Left kidney (tissue), 8 donors: ENCODE measurements at places on chromosomes 7 and 10.

DNA sequence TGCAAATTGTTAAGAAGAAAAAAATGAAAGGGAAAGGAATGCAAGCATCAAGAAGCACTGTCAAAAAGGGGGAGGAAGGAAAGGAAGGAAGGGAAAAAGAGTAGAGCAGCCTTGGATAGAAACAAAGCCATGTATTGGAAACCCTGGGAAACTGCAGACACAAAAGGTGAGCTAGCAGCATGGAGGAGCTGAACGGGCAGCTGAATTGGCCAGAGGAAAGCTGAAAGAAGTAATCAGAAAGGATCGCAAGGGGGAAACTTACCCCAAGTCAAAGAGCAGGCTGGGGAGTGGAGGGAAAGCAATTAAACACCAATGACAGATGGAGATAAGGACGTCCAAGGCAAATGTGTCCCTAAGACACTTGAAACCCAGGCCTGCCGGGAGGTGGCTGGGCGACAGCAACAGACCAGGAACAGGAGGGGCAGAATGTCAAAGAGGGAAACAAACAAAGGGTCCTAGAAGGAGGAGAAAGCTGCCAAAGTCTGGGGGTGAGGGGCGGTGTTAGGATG is 93.8 kb upstream of the SVIL start:
- DNase-seq: no peak

DNA sequence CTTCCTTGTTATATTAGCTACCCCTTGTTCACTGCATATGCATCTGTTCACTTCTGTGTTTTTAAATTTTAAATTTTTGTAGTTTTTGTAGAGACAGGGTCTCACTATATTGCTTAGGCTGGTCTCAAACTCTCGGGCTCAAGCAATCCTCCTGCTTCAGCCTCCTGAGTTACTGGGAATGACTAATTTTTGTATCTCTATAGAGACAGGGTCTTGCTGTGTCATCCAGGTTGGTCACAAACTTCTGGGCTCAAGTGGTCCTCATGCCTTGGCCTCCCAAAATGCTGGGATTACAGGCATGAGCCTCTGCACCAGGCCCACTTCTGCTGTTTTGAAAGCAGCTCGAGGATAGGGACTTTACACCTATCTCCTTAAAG is 64.6 kb downstream of the PRTFDC1 start:
- DNase-seq: no peak

- no peak for DNase-seq
These were observed 181.2 kb downstream of the KCNMA1 start for GRCh38 chr10:77456414-77456813.

DNA sequence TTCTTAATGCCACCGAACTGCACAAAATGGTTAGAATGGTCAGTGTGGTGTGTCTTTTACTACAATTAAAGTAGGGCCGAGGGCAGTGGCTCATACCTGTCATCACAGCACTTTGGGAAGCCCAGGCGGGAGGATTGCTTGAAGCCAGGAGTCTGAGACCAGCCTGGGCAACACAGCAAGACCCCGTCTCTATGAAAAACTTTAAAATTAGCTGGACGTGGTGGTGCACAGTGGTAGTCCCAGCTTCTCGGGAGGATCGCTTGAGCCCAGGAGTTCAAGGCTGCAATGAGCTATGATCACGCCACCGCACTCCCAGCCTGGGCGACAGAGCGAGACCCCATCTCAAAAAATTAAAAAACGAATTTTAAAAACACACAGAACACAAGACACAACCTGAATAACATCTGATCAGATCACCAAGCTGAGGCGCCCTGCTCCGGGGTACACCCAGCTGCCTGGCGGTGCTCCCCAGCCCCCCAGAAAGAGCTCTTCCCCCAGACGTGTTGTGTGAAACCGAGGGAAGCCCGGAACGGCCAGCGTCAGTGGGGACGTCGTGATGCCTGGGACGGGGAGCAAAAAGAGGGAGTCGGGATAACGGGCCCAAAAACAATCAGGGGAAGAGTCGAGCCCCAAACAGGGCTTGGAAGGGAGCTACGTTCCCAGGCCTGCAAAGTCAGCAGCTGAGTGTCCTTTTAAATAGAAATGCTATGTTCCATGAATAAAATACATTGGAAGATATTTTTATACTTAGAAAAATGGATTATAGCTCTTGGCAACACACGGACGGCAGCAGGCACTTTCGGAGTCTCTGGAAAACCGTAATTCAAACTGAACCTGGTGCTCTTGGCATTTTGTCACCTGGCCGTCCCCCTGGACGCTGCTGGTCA is 80.7 kb upstream of the PDGFA start:
- DNase-seq: no peak

DNA sequence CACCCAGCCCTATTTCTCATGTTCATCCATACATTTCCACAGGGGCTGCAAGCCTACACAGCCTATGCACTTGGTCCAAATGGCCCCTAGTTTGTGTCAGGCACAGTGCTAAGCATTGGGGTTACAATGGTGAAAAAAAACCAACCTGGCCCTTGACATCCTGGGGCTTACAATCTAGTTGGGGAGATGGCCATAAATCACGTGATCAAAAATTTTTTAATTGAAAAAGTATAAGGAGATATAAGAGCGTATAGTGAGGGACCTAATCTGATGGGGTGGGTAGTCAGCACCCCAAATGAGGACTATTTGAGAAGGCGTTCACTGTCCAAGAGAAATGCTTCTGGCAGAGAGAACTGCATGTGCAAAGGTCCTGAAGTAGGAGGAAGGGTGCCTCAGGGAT is 5.6 kb upstream of the MTPAP start:
- DNase-seq: no peak

GRCh38 chr10:114811862-114812261 is 9.7 kb upstream of the FHIP2A start:
- no peak for DNase-seq

DNA sequence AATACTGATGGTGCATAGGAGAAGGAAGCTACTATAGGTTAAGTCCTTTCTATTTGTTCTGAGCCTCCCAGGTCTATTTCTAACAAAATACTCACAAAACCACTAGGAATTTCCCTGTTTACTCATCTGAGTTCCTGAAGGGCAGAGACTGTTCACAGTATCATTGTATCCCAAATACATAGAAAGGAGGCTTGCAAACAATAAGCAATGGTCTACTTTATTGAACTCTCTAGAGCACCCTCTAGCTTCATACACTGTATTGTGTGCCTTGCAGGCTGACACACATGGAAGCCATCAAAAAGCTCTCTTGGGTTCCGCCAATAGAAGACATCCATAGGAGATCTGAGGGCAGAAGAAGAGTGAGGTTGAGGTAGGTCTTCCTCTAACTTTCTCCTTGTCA is 826.1 kb downstream of the GRM8 start:
- no peak for DNase-seq

DNA sequence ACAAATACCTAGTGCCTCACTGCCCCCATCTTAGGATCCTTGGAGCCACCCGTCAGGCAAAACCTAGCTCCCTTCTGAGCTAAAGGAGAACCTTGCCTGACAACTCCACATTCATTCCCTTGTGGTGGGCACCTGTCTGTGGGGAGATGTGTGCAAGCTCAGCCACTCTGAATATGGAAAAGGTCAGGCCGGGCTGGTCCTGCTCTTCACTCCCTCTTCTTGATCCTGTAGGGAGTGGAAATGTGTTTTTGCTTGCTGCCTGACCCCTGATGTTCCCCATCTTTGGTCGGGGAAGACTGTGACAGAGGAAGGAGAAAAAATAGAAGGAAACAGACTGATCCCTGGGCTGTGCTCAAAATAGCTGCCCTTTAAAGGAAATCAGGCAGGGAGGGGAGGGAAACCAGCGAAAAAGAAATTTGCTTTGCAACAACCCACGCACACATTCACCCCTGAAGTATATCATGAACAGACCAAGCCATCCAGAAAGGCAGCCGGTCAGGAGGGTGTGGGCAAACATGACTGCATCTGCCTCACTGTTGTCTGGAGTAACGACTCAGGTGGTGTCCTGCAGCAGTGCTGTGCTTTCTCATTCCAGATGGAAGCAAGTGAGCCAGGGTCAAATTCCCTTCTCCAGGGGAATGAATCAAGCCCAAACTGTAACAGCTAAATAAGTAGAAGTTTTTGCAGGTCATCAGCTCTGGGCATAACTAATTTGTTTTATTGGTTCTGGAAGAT is 74.0 kb downstream of the SCRN1 start:
- peak; percentile 33 for DNase-seq

GRCh38 chr10:77625379-77625778 is 12.2 kb downstream of the KCNMA1 start:
- DNase-seq: no peak

DNA sequence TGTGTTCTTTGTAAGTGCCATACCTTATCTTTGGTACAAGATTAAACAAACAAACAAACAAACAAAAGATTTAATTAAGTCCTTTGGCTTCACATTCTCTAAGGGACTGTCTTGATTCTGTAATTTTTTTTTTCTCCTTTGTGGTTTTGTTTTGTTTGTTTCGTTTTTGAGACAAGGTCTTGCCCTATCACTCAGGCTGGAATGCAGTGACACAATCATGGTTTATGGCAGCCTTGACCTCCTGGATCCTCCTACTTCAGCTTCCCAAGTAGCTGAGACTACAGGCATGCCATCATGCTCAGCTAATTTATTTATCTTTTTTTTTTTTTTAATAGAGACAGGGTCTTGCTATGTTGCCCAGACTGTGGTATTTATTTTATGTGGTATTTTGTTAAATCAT is 165.8 kb downstream of the LRRC4 start:
- peak; percentile 40 for DNase-seq

GRCh38 chr10:124984376-124984775 is 42.5 kb downstream of the ZRANB1 start:
- no peak for DNase-seq

DNA sequence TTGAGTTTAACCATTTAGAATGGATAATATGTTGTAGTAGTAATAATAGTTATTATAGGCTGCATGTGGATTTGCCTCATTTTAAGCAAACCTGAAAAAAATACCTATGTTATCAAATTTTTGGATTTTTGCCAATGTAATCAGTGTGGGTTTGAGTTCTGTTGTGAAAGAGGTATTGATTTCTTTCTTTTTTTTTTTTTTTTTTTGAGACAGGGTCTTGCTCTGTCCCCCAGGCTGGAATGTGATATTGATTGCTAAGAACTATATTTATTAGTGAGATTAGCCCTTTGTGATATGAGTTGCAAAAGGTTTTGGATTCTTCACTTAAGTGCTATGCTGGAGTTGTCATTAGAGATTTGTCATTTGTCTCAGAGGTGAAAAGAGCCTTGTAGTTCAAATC is 124.4 kb downstream of the ST7 start:
- no peak for DNase-seq

- no peak for DNase-seq
These were observed 47.0 kb downstream of the THSD7A start for GRCh38 chr7:11784769-11785536.

DNA sequence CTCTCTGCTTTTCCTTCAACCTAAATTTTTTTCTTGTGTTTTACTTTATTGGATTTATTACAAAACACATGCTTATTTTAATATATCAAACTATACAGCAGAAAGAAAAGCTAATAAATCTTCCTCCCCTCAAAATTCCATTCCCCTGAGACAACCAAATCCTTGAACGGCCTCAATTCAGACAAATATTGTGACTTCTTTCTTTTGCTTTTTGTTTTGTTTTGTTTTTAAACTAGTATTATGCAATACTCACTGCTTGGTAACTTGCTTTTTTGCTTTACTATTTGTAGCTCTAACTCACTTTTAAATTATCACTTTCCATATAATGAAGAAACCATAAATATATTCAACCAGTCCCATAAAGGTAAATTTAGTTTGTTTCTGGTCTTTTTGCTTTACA is 59.4 kb upstream of the CDK1 start:
- no peak for DNase-seq

DNA sequence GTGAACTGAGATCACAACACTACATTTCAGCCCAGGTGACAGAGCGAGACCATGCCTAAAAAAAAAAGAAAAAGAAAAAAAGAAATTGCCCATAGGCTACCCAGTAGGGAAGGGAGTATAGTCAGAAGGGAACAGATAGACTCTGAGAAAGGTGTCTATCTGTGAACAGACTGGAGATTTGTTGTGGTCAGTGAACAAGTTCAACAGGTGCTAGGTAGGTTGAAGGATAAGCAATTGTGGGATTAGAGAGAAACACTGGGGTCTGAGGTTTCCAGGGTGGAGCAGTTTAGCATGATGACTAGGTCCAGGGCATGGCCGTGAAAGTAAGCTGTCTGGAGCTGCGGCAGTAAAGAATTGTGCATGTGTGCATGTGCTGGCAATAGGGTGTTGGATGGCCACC is 6.9 kb downstream of the LRGUK start:
- no peak for DNase-seq

GRCh38 chr7:112192236-112193154 is 13.7 kb downstream of the DOCK4 start:
- no peak for DNase-seq

GRCh38 chr7:91408388-91409154 is 144.3 kb downstream of the FZD1 start:
- DNase-seq: no peak

DNA sequence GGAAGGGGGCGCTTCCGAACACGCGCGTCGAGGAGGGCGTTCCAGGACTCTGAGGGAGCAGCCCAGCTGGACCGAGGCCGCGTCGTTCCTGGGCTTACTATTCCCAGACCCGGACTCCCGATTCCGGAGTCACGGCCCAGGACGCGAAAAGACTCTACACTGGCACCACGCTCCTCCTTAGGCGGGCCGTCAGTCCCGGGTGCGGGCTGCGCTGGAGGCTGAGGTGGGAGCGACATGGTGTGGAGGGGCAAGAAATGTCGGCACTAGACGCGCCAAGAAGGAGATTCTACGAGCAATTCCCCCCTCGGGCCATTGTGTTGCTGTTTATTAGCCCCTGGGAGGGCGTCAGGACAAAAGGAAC is 584 bp upstream of the RUNDC3B start:
- DNase-seq: no peak

DNA sequence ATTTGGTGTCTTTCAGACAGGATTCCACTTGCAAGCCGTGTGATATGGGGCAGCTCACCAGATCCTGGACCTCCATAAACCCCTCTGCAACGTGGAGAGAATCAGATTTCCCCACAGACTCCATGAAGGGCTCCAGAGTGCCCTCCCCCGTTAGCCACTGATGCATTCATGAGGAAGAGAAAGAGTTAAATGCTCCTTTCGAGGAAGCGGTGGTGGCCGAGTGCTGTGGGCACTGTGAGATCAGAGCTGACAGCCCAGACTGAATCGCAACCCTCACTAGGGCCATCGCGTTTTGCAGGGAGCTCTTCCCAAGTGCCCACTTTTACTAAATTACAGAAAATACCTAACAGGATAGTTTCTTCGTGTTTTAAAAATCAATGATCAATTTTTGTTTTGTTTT is 226.3 kb upstream of the ZNF32 start:
- DNase-seq: no peak

GRCh38 chr7:47943676-47944474 is 4.4 kb downstream of the PKD1L1 start:
- no peak for DNase-seq

DNA sequence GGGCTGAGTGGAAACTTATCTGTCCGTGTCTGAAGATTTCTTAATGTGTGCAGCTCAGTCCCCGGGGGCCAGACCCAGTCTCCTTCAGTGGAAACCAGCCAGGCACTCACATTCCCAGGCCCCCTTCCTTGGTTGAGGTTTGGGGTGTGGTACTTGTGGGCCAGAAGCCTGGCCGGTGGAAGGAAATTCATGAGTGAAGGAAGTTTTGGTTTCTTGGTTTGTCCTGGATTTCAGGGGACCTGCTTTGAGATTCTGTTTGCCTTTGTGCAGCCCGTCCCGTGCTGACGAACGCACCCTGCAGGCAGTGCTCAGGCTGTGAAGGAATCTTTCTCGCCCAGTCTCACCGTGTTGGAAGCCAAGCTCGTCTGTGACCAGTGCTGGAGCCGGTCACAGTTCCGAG is 2.9 kb downstream of the INPP5A start:
- DNase-seq: no peak
